ENCODE measurements at places on chromosomes 7 and 10. TPM values are rescaled to one million over a fixed set of nuclear protein-coding genes. Genes with fewer than 3 reads are reported as not detected.
A peak's percentile ranks its signal among the peaks of the same experiment; 100 is the strongest.

GRCh38 chr10:126394948-126395347, 6.7 kb upstream of the ADAM12 start:
- DNase-seq: no peak

GRCh38 chr7:114944745-114945625, 23.1 kb downstream of the MDFIC start:
- peak; percentile 81 for DNase-seq

GRCh38 chr7:3267966-3268690, 32.9 kb upstream of the SDK1 start:
- DNase-seq: no peak

GRCh38 chr7:105473163-105473562, 48.9 kb downstream of the PUS7 start:
- peak; percentile 74 for DNase-seq

- no peak for DNase-seq
Measured at GRCh38 chr10:101775273-101776160, at the start of gene FGF8. Gene FGF8, minus strand, starts transcription at chr10:101776114. Its CDS starts 214 bp downstream, at chr10:101775900.

DNA sequence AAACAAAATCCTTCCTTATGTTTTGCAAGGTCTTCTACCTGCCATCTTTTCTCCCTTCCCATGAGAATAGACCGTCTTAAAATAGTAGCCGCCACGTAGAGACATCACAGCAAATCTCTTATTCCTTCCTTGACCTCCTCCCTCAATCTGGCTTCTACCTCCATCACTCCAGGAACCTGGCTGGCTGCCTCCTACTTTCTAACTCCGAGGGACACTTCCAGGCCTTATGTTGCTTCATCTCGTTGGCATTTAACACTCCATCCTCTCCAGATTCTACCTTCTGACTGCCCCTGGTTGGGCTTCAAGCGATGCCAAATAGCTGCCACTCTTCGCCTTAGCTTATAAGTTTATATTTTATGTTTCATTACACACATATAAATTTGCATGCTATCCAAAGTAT, 26.4 kb upstream of the CALN1 start:
- DNase-seq: no peak

DUSP5 gene
- total RNA-seq: 55.1 TPM

DNA sequence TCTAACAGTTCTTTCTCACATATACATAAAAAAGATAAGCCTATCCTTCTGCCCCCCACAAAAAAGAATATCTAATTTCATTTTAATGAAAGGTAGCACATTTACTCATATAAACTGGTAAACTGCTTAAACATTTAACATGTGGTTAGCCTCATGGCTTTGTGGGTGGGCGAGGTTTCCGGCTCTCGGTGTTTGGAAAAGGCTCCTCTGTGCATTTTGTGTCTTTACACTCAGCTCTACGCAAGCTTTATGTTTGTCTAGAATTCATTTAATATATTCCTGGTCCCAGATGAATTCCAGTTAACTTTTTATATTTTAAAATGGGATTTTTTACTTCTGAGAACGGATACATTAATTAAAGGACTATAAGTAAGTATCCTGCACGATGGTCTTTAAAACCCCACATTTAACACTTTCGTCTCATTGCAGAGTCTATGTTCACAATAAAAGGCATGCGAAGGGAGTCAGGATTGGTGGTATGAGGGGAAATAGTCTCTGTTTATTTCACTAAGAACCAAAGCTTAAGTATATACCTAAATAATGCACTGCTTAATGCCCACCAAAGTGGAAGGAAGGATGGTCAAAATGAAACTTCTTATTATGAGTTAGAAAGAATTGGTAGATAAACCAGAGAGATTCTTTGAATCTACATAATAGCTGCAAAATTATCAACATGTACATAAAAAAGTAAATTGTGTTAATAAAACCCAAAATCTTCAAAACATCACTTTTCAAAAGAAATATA, 197.2 kb downstream of the CRPPA start:
- no peak for DNase-seq

DNA sequence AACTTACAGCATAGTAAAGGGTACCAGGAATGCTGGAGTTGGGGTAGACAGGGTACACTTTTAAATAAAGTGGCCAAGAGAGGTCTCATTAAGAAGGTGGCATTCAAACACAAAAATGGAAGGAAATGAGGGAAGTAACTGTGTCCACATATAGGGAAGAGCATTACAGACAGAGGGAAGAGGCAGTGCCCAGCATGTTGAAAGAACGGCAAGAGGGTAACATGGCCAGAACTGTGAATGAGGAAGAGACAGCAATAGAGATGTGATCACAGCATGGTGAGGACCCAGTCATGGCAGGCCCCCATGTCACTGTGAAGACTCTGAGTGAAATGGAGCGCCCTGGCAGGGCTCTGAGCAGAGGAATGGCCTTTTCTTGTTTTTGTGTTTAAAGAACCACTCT, 35.1 kb upstream of the ZNRF2 start:
- DNase-seq: no peak

- DNase-seq: no peak
Measured at GRCh38 chr7:111982133-111982532, 224.1 kb downstream of the DOCK4 start.

GRCh38 chr7:73685311-73685710, 1.9 kb downstream of the BUD23 start:
- DNase-seq: no peak

TAS2R3 gene
- total RNA-seq: not detected

GRCh38 chr7:1668396-1669063, 1.5 kb upstream of the ELFN1 start:
- no peak for DNase-seq

DNA sequence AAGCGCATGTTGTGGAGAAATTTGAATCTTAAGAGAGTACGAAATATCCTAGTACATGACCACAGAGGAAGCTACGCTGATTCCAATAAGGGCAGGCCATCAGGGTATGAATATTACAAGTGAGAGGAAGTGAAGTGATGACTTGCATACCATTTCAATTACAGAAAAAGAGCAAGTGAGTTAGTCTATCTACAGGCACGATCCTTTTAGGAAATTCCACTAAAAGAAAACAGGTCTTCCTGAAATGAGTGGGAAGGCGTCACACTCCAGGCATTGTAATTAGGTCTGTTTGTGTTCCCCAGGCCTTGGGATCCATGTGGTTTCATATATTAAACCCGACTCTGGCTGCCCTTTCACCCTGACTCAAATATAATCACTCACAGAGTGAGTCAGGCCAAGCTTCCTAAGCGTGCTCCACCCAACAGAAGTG, 152.5 kb downstream of the SEMA3A start:
- peak; percentile 82 for DNase-seq

DNA sequence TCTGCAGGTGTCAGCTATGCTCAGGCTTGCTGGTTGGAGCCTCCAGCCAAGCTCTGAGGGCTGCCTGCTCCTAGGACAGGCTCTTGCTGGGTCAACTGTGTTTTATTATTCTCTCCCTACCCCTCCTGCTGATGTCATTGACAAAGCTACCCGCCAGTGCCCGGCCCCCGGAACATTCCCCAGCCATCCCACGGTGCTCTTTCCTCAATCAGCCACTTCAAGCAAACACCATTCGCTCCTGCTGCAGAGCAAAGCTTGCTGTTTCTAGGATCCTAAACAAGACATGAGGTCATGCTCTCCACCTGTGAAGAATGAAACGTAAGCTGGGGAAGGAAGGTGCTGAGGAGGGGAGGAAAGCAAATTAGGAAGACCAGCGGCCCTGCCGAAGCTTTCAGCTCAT, 2.1 kb upstream of the C10orf71 start:
- DNase-seq: no peak

DNA sequence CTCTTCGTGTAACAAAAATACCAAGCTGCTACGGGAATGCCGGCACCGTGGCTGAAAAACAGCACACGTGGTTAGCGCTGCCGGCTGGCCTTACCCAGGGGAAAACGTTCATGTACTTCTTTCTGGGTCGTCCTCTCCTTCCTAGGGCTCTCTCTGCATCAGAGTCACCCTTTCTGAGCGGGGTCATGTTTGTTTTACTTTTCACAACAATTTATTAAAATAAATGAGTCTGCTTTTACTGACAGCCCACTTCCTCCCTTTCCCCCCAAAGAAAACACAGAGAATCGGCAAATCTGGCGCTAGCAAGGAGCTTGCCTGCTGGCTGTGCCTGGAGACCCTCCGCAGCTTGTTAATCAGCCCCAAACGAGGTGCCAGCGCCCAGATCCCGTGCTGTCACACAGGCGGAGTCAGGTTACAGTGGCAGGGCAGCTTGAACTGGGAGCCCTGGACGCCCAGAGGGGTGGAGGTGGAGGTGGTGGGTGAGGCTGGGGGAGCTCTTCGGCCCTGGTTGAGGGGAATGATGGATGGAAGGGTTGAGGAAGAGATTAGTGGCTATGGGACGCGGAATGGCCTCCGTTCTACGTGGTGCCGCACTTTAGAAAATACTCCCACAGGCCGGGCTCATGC, 162.2 kb upstream of the TNS3 start:
- no peak for DNase-seq

DNA sequence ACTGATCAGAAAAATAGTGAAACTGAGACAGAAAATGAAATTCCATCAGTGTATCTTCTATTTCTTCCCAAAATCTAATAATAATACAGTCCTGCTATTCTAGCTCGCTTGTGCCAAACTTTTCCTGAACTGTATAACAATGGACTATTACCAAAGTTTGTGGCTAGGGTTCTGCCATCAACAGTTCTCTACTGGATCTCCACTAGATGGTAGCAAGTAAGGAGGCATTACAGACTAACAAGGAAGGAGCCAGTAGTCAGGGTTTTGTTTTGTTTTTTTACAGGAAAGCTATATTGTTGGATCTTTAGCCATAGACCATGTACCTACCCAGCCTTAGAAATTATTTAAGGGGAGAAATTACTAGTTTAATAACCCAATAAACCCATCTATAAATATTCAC, 10.8 kb downstream of the MTERF1 start:
- DNase-seq: peak; percentile 9

DNA sequence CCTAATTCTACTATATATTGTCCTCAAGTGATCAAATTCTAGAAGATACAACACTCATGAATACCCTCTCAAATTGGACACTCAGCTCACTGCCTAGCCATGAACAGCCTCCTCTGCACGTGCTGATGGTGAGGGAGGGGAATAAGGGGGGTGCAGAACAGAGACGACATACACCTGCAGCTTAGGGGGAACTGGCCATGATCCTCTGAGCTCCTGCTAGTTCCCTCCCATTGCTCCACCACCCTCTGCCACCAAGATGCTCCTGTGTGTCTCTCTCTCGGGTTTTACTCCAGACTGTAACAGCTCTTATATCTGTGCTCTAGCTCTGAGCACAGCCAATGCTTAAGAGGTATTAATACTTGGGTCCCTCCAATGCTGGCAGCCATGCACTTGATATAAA, 70.7 kb downstream of the VOPP1 start:
- no peak for DNase-seq

- DNase-seq: no peak
Measured at GRCh38 chr10:93063977-93064660, 3.5 kb downstream of the CYP26C1 start.

GCK gene
- 0.18 TPM for total RNA-seq

KIF11 gene
- total RNA-seq: 16.8 TPM

GRCh38 chr7:16061630-16062029, 359.7 kb downstream of the CRPPA start:
- DNase-seq: no peak

DNA sequence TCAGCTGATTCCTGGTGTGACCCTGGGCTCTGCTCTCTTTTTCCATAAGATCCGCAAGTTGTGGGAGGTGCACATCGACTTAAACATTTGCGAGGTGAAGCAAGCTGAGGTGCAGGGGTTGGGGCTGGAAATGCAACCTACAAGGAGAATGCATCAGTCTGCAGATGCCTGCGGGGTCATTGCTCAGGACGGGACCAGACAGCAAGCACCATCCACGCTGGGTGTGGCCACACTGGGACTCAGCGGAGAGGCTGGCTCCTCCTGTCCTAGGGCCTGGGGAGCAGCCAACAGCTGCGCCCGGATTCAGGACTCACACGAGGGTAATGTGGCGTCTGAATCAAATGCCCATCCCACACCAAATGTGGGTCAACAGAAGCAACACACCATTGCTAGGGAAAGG, 33.8 kb downstream of the STK32C start:
- no peak for DNase-seq

GRCh38 chr7:27082171-27082570, 13.6 kb downstream of the HOXA1 start:
- DNase-seq: no peak

DNA sequence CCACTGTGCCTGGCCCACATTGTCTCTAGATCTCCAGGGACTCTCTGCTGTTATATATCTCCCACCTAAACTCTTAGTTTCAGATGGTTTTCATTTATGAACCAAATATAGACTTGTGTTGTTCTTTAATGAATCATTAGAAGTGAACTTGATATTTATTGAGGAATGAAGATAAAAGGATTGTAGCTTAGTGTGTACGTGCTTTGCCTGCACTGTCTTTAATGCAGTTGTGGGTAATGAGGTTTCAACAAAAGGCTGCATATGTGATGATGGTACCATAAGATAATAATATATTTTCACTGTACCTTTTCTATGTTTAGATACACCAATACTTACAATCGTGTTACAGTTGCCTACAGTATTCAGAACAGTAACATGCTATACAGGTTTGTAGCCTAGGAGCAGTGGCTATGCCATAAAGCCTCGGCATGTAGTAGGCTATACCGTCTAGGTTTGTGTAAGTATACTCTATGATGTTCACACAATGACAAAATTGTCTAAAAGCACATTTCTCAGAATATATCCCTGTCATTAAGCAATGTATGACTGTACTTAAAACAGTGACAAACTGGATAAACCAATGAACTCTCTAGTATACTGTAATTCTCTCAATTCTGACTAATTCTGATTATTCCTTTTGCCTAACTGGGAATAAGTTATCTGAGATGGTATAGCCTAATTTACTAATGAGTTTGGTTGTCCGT, 25.2 kb downstream of the VCL start:
- peak; percentile 45 for DNase-seq

DNA sequence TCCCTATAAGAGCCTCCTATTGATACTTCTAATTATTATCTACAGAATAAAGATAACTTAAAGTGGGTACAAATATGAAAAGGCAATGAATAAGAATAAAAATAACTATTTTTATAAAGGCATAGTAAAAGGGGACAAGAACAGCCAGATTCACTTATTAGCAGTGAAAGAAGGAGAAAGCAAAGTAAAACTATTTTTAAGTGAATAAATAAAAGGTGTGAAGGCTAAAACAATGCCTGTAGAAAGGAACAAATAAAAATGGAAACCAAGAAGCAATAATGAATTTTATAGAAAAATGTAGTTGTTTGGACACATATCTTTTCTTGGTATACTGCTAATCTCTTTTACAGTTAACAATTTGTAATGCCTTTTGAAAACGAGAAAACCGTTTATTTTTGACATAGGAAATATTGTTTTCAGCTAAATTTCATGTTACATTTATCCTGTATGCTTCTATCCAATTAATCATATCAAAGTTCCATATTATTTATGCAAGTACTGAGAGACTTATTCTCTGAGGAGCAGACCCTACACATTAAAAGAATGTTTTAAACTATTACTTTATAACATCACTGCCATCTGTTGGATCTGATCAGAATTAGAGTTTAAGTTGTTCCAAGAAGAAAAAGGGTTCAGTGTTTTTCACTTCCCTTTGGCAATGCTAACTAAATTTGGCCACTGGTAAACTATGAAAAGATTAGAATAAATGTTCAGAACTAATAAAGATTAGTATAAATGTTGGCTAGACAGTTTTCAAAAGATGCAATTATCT, 59.1 kb downstream of the ARMC3 start:
- peak; percentile 20 for DNase-seq
